ENCODE measurements at places on chromosomes 6 and 20.

- no peak for DNase-seq
These were observed 45.2 kb upstream of the LY86 start for GRCh38 chr6:6543181-6543879.

GRCh38 chr20:46129955-46130481, 11.9 kb downstream of the CD40 start:
- peak; percentile 3 for DNase-seq

DNA sequence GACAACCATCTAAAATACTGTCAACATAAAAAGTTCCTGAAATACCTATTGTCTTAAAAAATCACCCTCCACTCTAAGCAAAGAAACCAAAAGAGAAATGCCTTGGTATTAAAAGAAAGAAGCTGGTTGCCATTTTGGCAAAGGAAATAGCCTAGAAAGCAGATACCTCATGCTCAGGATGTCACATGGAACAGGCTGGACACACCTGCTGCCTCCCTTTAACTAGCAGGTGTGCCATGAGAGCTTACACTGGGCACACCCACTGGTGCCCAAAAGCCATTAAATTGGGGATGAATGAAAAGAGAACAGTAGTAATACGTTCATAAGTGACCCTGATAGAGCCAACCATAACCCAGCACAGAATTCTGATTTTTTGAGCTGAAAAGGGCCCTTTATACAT, 1.5 kb downstream of the SLC23A2 start:
- no peak for DNase-seq

GRCh38 chr6:106069478-106069877, 16.7 kb upstream of the PRDM1 start:
- DNase-seq = peak; percentile 59

DNA sequence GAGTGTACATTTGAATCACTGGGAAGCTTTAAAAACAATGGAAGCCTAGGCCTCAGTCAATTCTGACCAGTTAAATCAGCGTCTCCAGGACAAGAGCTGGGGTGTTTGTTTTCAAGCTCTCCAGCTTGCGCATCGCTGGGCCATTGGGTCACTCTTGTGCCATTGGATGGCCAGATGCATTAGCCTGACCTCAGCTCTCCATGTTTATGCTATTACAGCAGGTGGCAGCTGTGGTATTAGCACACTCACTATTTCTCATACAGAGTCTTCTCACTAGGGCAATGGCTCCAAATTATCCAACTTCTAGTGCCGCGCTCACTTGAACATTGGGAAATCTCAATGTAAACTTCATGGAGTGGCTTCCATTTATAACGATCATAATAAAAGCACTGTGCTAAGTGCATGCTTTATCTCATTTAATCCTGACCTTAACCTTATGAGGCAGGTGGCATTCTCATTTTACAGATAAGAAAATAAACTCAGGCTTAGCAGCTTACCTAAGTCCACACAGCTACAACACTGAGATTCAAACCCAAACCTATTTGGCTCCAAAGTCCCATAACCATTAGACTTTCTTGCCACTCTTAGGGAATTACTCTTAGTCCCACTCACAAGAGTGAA, 108.8 kb downstream of the PPP1R14C start:
- DNase-seq = peak; percentile 18

Data from mesenchymal stem cell (in vitro differentiated cells and primary cell).